ENCODE measurements at places on chromosomes 2 and 18. TPM values are rescaled to one million over a fixed set of nuclear protein-coding genes. Genes with fewer than 3 reads are reported as not detected.

Gene STK17B
- total RNA-seq, result 165 TPM

Gene EDAR
- not detected for total RNA-seq

Gene UNC80
- total RNA-seq, result 6.0 TPM

Gene UPP2
- total RNA-seq, result not detected

Gene ZNF521
- total RNA-seq, result 17.6 TPM

Gene CHST9
- 9.2 TPM for total RNA-seq

Gene OTOS
- total RNA-seq, result 0.73 TPM

Gene CHRND
- 91.0 TPM for total RNA-seq

Gene AGPS
- total RNA-seq, result 66.7 TPM

Gene CD207
- 0.08 TPM for total RNA-seq

Gene MYO1B
- 265 TPM for total RNA-seq

Gene CHRNG
- 36.6 TPM for total RNA-seq

Gene CLHC1
- total RNA-seq, result 11.3 TPM

Gene EML6
- 1.0 TPM for total RNA-seq

Gene EN1
- not detected for total RNA-seq

Gene ANKRD62
- not detected for total RNA-seq

Gene LCT
- total RNA-seq, result not detected

Gene FAM228B
- total RNA-seq, result 2.5 TPM

Gene GAREM2
- total RNA-seq, result 4.9 TPM

Gene PRKAG3
- total RNA-seq, result 0.16 TPM

Gene STARD6
- total RNA-seq, result not detected

Gene FTCDNL1
- 2.6 TPM for total RNA-seq

Gene BZW1
- total RNA-seq, result 478 TPM

Gene NYAP2
- total RNA-seq, result 0.69 TPM

Gene KHK
- total RNA-seq, result 0.63 TPM

Gene ZDBF2
- total RNA-seq, result 27.7 TPM

Gene SERPINB4
- total RNA-seq, result not detected

Gene GULP1
- total RNA-seq, result 77.2 TPM
